ENCODE measurements at places on chromosomes 6 and 20.

GRCh38 chr6:151089978-151090377, 149.8 kb upstream of the AKAP12 start:
- DNase-seq = no peak

DNA sequence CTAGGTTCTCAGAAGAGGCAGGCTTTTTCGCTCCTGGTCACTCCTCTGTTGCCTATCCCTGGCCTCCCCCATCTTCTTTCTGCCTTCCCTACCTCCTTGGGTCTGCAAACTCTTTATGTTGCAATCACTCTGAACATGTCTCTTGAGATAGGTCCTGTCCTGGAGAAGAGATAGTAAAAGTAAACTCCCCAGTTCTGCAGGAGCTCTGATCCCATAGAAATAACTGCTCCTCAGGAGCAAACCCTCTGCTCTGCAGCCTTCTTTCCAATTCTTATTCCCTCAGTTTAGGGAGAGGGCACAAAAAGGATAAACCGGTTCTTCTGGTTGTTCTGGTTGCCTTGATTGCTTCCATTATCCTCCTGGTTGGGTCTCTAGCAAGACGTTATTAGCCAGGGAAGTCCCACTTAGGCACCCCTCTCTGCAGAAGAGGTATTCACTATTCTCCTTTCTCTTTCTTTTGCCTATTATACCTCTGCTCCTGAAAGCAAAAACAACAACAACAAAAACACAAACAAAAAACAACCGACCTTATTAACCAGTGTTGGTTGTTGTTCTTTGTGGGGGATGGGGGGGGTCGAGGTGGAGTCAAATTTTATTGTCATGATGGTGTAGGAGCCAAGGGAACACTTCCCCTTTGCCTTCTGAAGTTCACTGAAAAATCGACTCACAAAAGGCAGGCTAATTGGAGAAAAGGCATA, 973 bp downstream of the TRIM38 start:
- no peak for DNase-seq

DNA sequence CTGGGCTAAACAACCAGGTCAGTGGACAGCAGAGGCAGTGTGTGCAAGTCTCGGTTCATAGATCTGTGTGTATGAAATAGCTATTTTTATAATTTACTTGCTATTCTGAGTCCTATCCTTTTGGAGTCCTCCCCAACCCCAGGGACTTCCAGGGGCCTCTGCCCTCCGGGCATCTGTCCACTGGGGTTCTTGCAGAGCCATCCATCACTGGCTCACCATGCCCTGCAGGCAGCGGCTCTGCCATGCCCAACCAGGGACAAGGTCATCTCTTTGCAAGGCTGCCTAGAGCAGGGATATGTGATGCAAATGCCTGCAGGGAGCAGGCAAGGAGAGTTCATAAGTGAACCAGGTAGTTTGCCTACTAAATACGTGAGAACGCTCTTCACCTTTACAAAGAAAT, 10.5 kb upstream of the BEND3 start:
- DNase-seq = no peak

DNA sequence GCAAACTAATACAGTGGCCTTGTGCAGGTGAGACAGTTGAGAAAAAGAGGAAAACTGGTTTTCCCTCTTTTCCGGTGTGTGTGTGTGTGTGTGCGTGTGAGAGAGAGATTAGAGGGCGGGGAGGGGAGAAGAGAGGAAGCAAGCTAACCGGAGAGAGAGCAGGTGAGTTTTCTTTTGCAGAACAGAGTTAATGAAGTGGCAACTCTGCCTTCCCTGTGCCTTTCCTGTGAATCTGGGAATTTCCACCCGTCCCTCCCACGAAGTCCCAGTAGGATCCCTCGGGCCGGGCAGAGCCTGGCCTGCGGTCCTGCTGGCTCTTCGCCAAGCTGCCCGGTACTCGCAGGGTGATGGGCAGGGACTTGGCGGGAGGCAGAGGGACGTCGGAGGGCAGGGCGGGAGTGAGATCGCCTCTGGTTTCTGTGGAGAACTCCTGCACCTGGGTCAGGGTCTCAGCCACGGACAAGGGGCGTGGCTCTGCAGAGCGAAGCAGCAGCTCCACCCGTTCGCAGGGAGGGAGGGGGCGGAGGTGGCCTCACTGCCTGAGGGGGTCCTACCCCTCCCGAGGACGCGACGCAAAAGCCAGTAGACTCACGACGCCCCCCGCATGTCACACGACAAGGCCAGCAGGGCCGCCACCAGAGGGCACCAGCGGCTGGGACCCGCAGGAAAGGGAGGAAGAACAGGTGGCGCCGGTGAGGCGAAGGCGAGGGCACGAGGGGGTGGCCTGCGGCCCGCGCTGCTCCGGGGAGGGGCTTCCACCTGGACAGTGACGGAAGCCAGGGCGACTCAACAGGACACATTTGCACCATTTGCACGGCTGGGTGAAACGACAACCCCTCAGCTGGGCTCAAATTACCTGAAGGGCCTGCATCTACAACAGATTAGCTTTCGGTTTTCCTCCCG, 51.2 kb upstream of the RNF182 start:
- peak; percentile 64 for DNase-seq

DNA sequence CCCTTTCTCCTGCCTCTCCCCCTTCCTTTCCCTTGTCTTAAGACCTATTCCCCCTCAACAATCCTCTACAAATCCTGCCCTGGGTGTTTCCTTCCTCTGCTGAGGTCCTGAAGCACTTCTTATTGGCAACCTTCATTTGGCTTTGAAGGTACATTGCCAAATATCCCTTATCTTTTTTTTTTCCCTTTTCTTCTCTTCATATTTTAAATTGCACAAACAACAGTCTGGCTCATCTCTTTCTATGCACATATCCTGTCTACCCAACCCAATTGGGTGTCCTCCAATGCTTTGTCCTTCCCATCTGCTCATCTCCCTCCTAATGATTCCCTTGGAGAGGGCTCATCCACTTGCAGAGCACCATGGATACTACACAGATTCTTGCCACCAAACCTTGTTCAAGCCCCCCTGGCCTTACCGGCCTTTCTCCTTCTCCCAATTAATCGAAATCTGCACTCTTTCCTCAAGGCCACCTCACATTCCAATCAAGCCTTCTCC, 537.9 kb upstream of the JARID2 start:
- no peak for DNase-seq

DNA sequence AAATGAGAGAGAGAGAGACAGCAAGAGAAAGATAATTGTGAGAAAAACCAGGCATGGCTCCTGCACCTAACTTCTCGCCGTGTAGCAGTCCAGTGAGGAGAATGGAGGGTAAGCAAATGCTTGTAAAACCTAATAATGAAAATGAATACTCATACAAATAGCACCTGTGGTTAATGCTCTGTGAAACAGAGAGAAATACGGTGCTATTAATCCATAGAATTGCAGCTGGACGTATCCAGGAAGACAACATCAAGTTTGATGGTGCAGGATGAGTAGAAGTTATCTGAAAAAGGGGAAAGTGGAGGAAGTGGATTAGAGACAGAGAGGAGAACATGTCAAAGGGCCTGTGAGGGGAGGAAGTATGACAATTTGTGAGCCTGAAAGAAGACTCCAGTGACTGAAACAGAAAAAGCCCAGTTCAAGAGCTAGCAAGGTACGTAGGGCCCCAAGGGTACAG, 89.4 kb upstream of the PAK5 start:
- DNase-seq = no peak

DNA sequence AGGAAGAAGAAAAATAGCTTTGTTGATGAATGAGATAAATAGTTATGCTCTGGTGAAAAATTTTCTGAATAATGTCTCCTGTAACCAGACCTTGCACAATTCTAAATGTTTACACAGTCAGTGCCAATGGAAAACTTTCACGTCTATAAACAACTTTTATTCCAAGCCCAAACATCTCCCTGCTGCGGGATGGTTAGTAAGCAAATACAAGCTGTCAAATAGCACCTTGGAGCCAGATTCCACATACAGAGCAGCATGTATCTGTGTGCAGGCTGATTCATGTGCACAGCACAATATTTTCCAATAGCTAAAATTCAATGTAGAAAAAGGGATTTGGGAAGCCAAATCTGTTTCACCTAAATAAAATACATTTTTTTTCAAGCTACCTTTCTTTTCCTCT, 813.3 kb downstream of the HACE1 start:
- no peak for DNase-seq

DNA sequence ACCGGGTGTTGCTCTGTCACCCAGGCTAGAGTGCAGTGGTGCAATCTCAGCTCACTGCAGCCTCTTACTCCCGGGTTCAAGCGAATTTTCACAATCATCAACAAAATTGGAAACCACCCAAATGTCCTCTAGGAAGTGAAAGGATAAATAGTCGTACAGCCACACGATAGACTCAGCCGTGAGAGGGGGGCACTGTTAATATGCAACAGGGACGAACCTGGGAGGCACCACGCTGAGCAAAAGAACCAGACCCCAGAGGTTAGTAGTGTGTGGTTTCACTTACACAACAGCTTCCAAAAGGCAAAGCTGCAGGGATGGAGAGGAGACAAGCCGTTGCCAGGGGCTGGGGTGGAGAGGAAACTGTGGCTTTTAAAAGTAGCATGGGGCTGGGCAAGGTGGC, 30.1 kb upstream of the NTSR1 start:
- DNase-seq = no peak

GRCh38 chr20:24771542-24772061, 177.5 kb upstream of the CST7 start:
- no peak for DNase-seq
